ENCODE measurements at places on chromosomes 5 and 9. TPM values are rescaled to one million over a fixed set of nuclear protein-coding genes. Genes with fewer than 3 reads are reported as not detected.

Gene FOXI1
- total RNA-seq: under 0.01 TPM

Gene GGTA1
- 0.65 TPM for total RNA-seq

Gene ANKHD1
- 74.1 TPM for total RNA-seq

Gene OR5C1
- total RNA-seq: not detected

Gene ANKRD31
- 0.10 TPM for total RNA-seq

Gene TRPM6
- 0.38 TPM for total RNA-seq

Gene PCDHGB7
- 15.7 TPM for total RNA-seq

Gene SLC34A1
- total RNA-seq: not detected

Gene PRR16
- 0.48 TPM for total RNA-seq

Gene ADRB2
- 6.5 TPM for total RNA-seq

Gene ALDH1A1
- 196 TPM for total RNA-seq

Gene NEUROG1
- not detected for total RNA-seq

Gene SPATA31C1
- total RNA-seq: not detected

Gene SYK
- not detected for total RNA-seq
